Dorsolateral prefrontal cortex (tissue), 122 donors: ENCODE measurements at places on chromosomes 12 and 14. TPM values are rescaled to one million over a fixed set of nuclear protein-coding genes. Genes with fewer than 3 reads are reported as not detected.

Gene COX6A1
- total RNA-seq, result 472 TPM

DNA sequence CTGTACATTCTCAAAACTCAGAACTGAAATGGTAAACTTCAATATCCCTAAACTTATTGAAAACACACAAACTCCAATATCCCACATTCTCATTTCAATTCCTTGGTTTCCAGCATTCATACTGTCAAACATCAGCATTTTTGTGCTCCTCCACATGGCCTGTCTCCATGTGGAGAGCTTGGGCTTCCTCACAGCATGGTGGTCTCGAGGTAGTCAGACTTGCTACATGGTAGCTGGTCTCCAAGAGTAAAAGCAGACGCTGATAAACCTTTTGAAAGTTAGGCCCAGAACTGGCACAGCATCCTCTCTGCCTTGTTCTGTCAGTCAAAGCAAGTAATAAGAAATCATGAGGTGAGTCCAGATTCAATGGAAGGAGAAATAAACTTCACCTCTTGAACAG lies 70.5 kb downstream of the VCPKMT start:
- DNase-seq, result no peak

GRCh38 chr14:75720842-75721498 lies 59.9 kb downstream of the TTLL5 start:
- peak; percentile 85 for DNase-seq

Gene VWF
- total RNA-seq, result 148 TPM

Gene TMEM63C
- total RNA-seq, result 60.4 TPM

Gene ACOT4
- total RNA-seq, result 2.5 TPM

DNA sequence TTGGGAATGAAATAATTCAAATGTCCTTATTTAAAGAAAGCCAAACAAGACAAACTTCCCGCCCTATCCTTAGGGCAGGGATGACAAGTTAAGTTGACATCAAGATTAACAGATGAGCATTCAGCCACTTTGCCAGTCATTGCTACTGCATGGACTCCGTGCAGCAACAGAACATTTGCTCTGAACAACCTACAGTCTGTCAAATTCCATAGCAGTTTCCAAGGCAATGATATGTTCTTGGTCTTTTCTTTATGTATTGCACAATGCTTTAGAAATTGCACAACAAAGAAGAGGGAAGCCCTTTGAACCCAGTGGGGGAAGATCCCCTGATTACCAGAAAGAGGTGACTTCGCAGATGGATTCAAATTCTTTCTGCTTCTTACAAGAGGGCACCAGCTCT lies 269.8 kb downstream of the BCAT1 start:
- no peak for DNase-seq

DNA sequence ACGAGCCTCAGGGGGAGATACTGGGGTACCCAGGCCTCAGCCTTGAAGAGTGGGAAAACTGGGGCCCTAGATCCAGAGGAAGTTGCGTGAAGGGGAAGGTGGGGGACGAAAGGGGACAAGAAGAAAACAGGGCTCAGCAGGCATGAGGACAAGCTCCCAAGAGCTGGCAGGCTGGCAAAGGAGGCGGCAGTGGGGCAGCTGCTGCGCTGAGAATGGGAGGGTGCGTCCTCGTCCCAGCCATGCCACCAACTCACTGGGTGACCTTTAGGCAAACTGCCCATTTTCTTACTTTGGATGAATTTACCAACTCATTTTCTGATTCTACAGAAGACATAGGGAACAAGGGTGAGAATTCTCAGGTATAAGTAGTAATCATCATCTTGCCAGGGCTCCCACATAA lies 133.6 kb downstream of the TTC7B start:
- DNase-seq, result no peak

DNA sequence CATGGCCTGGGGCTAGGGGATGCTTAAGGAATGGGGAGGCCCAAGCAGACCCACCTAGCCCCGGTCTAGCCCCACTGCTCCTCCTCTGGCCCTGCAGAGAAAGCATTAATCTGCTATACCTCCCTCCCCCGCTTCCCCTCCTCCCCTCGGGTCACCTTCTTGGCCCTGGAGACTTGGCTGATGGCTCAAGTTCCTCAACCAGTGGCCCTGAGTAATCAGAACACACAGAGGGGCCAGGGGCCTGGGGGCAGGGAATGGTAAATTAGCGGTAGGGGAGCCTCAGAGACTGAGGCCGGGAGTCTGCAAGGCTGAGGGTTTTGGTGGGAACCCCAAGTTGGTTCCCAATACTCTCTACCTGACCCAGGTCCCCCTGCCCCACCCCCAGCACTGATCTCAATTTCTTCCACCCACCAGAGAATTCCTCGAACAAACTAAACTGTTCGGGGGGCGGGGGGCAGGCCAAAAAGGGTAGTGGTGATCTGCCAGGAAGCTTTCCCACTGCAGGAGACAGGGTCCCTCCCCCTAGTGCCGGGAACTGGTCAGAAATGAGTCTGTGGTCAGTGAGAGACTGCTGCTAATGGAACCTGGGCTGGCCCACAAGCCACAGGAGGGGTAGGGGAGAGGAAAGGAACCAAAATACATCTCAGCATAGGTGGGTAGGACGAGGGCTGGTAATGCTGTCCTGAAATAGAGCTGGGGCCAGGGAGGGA lies 12.8 kb upstream of the SMARCD1 start:
- DNase-seq, result no peak

GRCh38 chr12:55728186-55728938 lies 447 bp downstream of the CD63 start:
- DNase-seq, result no peak

- no peak for DNase-seq
Measured at GRCh38 chr12:47021298-47021697, 58.1 kb upstream of the PCED1B start.

DNA sequence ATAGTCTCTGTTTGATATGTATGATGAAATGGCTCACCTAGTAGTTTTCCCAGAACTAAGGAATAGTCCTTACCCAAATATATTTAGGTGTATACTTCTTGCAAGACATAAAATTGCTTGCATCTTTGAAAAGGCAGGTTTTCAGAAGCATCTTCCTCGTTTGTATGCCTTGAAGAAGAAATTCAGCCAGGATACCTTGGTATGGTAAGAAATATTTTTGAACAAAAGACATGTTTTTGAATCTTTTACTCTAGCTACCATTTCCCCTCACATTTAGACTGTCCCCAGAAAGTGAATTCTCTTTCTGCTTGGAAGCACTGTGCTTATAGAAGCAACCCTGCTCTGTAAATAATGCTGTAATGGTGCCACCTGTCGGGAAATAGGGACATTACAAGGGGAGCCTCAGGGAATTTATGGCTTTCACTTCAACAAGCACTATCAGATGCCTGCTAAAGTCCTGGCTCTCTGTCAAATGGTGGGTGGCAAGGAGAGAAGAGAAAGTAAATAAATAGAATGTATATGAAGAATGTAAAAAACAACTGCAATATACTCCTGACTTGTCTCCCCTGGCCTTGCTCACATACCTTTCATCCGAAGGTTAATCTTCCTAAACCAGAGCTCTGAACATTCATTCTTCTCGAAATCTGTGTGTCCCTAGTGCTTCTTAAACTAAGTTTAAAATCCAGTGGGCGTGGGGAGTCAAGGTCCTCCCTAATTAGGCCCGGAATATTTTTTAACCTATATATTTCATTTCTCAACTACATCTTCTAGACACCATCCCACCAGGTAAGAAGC lies 6.1 kb downstream of the CCDC184 start:
- no peak for DNase-seq

DNA sequence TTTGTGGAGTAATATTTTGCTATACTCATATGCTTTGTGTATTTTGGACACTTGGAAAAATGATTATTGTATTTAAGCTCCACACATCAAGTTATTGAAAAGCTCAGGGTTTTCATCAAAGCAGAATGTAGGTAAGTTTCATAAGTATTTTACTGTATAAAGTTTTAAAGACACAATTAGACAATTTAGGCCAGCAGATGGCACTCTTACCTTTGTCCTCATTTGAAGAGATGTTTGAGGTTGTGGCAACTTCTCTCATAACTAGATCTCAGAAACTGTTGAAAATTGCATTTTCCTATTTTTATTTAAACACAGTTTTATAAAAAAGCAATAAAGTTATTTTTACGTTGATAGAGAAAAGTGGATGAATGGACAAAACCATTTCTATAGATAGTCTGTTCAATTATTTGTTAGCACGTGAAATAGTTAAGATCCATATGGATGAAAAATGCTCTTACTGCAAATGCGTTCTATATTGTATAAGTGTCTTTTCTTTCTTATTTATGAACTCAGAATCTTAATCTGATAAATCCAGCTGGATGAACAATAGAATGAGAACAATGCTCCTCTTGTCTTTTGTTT lies 300.0 kb downstream of the AEBP2 start:
- no peak for DNase-seq

DNA sequence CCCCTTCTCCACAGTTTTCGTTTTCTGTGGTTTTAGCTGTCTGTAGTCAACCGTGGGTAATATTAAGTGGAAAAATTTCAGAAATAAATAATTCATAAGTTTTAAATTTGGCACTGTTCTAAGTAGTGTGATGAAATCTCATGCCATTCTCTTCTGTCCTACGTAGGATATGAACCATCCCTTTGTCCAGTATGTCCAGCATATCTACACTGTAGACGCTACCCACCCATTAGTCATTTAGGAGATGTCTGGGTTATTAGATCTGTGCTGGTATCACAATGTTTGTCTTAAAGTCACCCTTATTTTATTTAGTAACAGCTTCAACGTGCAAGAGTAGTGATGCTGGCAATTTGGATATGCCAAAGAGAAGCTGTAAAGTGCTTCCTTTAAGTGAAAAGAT lies 44.7 kb downstream of the ATF7IP start:
- no peak for DNase-seq

GRCh38 chr12:124582108-124582424 lies 14.7 kb upstream of the NCOR2 start:
- no peak for DNase-seq

- DNase-seq, result no peak
Measured at GRCh38 chr14:59534361-59534987, 42.1 kb downstream of the CCDC175 start.

DNA sequence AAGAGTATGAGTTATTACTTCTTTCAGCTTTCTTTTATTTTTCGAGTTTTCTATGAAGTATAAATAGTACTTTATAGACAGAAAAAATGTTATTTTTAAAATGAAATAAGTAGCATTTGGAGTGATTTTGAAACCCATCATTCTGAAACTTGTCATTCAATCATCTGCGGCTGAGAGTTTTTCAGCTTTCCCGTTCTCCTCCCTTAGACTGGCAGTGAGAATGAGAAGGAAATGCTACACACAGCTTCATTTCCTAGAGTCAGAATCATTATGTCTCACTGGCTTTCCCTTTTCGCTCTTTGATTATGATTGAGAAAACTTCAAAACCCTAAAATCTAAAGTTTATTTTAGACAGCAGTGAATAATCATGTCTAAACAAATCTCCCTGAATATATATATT lies 33.7 kb upstream of the GNPNAT1 start:
- no peak for DNase-seq

Gene FIGNL2
- 3.2 TPM for total RNA-seq

Gene BICDL1
- total RNA-seq, result 59.6 TPM

Gene CCDC177
- total RNA-seq, result 11.2 TPM

GRCh38 chr12:58420503-58420902 lies 479.1 kb downstream of the ATP23 start:
- DNase-seq, result no peak

- no peak for DNase-seq
Measured at GRCh38 chr12:99002156-99002555, 357.1 kb downstream of the APAF1 start.

Gene IFNG-AS1
- total RNA-seq, result 0.66 TPM

Gene KLHDC1
- 20.4 TPM for total RNA-seq

DNA sequence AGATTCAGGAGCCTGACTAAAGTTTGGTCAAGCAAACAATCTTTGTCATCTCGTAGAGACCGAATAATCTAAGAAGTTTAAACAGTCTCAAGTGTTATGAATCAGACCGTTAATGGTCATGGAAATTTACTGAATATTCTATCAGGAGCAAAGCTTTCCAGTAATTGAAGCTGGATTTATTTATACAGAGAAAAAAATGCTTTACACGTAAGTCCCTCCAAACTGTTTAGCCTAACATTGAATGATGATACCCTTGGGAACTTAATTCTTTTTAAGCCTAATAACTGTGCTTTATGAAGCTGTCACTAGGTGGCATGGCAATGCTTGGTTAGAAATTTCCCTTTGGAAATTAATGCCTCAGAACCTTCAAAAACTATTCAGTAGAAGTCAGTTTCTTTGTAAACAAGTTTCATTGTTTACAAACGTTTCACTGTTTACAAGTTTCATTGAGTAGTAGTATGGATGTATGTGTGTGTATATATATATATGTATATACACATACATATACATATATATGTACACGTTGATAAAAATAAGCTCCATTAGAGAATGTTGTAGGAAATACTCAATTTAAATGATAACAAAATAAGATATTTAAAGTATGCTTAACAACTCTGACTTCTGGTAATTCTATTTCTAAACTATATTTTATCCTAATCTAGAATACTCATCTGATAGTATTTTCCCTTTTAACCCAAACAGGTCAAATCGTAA lies 32.1 kb downstream of the DEPDC4 start:
- no peak for DNase-seq

- DNase-seq, result no peak
Measured at GRCh38 chr12:84601483-84601882, 311.1 kb downstream of the SLC6A15 start.

DNA sequence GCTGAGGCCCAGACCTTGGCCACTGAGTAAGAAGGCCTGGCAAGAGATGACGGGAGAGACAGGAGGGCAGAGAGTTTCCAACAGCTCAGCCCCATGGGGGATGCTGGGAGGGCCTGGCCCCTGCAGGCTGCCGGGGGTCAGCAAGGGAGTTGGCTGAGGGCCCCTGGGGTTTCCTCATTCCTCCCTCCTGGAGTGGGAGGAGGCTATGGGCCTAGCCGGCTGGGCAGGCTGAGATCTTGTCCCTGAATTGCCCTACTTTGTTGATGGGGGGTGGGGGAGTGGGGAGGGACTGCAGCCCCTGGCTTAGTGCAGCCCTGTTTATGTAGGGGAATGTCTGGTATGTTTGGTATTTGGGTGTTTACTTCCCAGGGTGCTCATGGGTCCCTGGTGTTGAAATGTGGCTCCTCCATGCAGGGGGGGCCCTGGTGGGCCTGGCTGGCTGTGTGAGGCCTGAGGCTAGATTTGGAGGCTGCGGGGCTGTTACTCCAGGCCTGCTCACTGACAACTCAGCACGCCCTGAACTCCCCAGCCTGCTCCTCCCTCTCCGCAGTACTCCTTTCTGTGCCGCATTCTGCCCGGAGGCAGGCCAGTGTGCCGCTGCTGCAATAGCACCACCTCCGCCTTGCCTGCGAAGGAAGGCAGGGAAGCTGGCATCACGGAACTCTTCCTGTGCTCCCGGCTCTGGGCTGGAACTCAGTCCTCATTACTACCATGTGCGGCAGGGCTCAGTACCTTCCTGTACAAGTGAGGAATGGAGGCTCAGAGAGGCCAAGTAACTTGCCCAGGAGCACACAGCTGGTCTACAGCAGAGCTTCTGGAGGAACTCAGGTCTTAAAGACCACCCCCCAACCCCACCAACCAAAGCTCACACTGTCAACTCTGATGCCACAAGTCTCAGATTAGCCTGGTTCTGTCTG lies 25.3 kb downstream of the JDP2 start:
- DNase-seq, result peak; percentile 71

GRCh38 chr14:73715707-73716106 lies 1.5 kb upstream of the PNMA1 start:
- no peak for DNase-seq
